ENCODE measurements at places on chromosomes 5 and 9. TPM values are rescaled to one million over a fixed set of nuclear protein-coding genes. Genes with fewer than 3 reads are reported as not detected.

The PLPPR1 gene
- not detected for total RNA-seq

The AGXT2 gene
- not detected for total RNA-seq

The GZMA gene
- not detected for total RNA-seq

The TAS2R1 gene
- not detected for total RNA-seq

The CHSY3 gene
- total RNA-seq: 1.3 TPM

The FAM153A gene
- not detected for total RNA-seq

The ZNF367 gene
- 6.8 TPM for total RNA-seq

The UBQLN1 gene
- 136 TPM for total RNA-seq

The BHMT2 gene
- total RNA-seq: 3.0 TPM

The IL4 gene
- not detected for total RNA-seq

The PCDHGA8 gene
- total RNA-seq: 2.9 TPM

The FOXD4L5 gene
- not detected for total RNA-seq

The PCDHB16 gene
- 0.65 TPM for total RNA-seq

The AUH gene
- 7.3 TPM for total RNA-seq

The SLC6A3 gene
- not detected for total RNA-seq

The ARHGEF39 gene
- 3.5 TPM for total RNA-seq

The CDH6 gene
- total RNA-seq: not detected

The AFAP1L1 gene
- total RNA-seq: 98.3 TPM

The CEL gene
- total RNA-seq: under 0.01 TPM

The SPOCK1 gene
- total RNA-seq: 135 TPM

The DELE1 gene
- total RNA-seq: 75.1 TPM

Measured in vein endothelial cell (primary cell).